Activated T-cell treated with anti-CD3 and anti-CD28 coated beads, Interleukin-2, amount 50 U/mL, for 72 hours (primary cell): ENCODE measurements at places on chromosomes 11 and 22.

GRCh38 chr22:37931893-37932389, 21.5 kb downstream of the C22orf23 start:
- DNase-seq: no peak

DNA sequence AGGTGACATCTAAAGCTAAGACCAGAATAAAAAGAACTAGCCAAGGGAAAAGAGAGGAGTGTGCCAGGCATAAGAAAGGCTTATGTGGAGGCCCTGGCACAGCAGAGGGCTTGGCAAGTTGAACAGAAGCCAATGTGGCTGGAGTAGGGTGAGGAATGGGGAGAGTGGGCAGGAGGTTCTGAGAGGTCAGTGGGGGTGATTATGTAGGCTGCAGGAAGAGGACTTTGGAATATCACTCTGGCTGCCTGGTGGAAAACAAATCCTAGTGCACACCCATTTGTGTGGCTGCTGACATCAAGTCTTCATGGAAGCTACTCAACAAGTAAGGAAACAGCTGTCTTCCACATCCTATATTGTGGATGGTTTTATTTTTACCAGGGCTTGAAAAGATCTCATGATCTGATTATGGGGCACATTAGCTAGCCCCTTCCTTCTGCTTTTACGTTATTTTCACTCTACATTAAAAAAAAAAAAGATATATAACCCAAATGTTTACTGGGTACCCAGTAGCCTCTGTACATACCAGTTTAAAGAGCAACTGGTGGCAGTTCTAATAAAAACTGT, 3.4 kb downstream of the MRPL16 start:
- no peak for DNase-seq

DNA sequence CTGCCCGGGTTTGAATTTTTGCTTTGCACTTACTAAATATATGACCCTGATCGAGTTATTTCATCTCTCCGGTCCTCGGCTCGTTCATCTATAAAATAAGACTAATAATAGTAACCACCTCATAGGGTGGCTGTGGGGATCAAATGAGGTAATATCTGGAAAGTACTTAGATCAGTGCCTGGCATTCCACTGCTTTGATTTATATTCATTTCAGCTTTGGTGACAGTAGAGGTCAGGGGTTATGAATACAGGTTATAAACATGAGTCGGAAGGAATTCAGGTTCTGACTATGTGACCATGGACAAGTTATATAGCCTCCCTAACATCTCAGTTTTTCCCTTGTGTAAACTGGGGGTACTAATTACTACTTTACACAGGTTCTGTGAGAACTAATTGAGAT, 2.9 kb upstream of the TEAD1 start:
- DNase-seq: no peak

DNA sequence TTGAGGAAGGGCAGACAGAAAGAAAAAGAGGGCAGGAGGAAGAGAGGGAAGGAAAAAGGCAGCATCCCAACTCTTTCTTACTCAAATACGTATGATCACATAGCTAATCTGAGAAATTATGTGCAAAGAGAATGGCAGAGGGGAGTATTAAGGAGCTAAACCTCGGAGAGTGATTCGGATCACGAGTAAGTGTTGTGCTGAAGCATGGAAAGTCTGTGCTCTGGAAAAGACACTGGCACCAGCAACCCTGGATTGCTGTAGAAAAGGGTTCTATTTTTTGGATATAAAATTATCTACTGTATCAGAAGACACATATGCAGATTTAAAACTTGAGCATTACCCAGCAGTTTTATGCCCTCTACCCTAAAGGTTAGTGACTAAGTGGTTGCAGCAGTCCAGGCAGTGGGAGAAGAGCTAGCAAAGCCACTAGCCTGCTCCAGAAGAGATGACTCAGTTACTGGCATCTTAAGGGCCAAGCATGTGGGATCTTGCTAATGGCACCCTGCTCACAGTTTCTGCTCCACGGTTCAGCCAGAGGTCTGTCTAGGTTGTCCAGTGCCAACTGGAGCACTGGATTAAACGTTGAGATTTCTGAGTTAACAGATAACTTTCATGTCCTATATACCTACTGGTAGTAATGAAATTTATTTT, 151.7 kb downstream of the SWAP70 start:
- no peak for DNase-seq

DNA sequence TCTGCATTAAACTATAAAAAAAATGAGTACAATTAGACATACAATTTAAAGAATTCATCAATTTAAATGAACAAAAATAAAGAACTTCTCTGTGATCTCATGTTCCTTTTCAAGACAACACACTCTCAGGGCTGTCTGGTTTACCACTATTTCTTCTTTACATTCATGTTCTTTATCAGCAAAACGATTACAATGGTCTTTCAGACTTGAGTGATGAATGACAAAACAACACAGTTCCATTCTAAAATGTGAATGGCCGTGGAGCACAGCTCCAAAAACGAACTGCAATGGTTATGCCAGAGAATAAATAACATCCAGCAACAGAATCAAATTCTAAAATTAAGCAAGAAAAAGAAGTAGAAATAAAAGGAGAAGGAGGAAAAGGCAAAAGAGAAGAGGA, 113.1 kb downstream of the CADM1 start:
- no peak for DNase-seq

DNA sequence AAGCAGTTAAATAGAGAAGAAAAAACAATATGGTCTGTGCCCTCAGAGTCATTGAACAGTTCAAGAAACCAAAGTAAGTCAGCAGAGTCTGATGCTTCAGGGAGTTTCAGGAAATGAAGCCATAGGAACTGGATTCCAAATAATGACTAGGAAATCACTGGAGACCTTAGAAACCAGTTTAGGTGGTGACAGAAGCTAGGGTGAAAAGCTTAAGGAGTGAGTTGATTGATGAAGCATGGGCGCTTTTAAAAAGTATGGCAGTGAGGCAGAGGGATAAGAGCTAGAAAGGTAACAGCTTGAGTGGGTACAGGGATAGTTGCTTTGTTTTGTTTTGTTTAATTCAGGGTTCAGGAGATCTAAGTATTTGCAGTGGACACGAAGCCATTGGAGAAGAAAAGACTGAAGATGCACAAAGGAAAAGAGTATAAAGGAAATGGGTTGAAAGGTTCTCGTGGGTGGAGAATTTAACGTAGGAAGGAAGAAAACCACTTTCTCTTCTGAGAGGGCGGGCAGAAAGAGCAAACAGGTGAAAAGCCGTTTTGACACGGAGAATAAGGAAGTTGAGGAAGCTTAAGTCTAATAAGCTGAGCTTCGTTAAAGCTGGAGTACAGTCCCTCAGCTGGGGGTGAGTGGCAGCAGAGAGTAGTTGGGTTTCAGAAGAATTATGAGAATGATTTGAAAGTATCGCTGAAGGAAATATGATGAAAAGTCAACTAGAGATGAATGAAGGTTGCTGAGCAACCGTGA, 14.8 kb downstream of the SGSM3 start:
- DNase-seq: peak; percentile 30

GRCh38 chr11:35147235-35147634, 8.3 kb downstream of the CD44 start:
- DNase-seq: no peak

- no peak for DNase-seq
These were observed 167.1 kb downstream of the SNX19 start for GRCh38 chr11:130749216-130749615.

- DNase-seq: no peak
These were observed 9.2 kb downstream of the PARVB start for GRCh38 chr22:44033287-44033686.

DNA sequence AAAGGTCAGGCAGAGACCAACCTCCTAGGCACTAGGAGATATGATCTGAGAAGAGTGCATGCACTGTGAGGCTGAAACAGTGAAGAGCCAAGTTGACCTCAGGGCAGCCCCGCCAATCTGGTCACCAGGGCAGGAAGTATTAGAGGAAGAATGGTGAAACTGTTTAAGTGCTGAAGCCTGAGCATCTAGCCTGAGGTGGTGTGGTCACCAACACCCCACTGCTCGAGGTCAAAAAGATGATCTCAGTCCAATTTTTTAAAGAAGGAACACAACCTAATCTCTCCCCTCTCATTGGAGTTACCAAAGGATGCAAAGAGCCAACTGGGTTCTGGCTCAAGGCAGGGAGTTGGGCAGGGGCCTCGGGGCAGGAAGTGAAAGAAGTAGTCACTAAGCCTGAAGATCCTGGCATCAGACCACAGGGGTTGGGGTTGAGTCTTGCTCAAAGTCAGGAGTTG, 4.0 kb downstream of the APBB1 start:
- DNase-seq: peak; percentile 51

DNA sequence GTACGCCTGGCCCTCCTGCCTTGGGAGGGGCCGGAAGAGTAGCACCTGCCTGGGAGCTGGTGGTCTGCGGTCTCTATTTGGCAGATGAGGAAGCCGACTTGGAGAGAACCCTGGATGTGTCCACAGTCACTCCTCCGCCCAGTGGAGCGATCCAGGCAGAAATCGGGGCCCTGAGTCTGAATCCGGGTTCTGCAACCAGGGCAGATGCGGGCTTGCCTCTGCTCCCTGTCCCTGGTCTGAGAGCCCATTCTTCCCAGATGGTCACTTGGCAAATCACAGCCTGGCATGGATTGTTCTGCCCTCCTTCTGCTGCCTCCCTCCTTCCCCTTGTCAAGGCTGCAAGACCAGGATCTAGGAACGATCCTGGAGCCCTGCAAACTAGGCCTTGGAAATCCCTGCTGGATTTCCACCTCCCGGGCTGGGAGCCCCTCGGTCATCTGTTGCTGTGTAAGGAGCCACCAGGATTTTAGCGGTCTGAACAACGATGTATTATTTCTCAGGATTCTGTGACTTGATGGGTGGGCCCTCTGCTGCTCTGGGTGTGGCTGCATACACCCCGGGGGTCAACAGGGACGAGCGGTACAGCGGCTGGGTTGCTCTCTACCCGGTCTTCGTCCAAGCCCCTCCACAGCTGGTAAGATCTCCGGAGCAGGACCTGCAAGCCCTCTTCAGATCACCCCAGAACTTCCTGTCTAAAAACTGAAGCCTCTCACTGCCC, 2.0 kb upstream of the ASCL2 start:
- DNase-seq: no peak

GRCh38 chr11:122423273-122423672, 232.2 kb upstream of the UBASH3B start:
- no peak for DNase-seq

DNA sequence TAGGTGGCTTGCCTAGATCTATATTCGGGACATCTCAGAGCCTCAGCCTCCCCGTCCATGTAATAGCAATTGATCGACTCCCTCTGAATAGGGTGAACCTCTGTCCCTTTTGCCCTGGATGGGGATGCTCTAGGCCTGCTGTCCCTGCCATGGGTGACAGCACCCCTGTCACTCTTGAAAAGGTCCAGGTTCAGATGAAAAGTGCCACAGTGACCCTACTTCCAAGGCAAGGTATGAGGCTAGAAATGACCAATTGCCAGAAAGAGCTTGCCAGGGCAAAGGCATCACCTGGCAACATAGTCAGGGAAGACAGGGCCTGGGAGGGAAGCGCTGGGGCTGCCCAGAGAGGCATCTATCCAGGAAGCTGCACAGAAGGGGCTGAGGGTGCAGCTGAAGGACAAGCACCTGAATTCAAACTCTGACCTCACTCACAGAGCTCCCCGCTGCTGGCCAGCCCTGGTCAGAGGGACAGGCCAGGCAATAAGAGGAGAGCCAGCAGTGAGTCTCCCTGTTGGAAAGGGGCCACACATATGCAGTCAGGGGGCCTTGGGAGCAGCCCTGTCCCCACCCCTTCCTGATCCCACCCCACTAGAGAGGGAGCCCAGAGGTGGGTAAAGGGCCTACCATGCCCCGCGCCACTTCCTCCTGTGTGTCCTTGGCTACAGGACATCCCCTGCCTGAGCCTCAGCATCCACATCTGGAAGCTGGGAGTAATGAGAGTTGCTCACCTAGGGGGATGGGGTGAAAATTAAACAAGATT, 9.0 kb upstream of the APOBEC3A start:
- no peak for DNase-seq

DNA sequence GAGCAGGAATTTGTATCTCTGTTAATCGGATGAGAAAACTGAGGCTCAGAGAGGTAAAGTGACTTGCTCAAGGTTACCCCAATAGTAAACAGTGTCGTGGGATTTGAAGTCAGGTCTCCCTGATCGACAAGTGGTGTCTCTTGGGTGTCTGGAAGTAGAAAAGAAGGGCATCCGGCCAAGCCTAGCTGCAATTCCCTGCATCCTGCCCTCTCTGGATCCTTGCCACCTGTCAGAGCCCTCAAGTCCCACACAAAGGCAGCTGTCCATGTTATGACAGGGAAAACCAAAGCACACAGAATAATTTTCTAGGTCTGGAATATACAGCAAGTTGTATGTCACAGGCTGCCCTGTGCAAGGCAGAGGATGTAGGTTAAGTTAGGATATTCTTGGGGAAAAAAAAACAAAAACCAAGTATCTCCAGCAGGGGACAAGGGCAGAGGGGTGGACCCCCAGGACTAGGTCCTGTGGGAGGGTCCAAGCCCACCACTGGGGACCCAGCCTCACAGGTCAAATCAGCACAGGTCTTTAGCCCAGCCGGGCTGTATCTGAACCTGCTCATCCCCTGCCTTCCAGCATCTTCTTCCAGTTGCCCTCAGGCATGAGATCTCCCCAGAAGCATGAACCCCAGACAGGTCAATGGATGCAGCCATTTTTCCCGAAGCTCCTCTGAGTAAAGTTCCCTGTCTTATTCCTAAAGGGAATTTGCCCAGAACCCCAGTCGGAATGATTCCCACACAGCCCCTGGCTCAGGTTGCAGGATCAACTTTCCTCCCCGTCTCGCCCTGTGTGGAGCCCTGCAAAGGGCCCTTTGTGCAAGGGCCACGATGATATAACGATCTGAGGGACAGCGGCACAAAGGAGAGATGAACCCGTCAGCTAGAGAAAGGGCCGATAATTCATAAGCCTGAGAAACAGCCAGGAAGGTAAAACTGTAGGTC, 15.0 kb downstream of the USH1C start:
- no peak for DNase-seq

DNA sequence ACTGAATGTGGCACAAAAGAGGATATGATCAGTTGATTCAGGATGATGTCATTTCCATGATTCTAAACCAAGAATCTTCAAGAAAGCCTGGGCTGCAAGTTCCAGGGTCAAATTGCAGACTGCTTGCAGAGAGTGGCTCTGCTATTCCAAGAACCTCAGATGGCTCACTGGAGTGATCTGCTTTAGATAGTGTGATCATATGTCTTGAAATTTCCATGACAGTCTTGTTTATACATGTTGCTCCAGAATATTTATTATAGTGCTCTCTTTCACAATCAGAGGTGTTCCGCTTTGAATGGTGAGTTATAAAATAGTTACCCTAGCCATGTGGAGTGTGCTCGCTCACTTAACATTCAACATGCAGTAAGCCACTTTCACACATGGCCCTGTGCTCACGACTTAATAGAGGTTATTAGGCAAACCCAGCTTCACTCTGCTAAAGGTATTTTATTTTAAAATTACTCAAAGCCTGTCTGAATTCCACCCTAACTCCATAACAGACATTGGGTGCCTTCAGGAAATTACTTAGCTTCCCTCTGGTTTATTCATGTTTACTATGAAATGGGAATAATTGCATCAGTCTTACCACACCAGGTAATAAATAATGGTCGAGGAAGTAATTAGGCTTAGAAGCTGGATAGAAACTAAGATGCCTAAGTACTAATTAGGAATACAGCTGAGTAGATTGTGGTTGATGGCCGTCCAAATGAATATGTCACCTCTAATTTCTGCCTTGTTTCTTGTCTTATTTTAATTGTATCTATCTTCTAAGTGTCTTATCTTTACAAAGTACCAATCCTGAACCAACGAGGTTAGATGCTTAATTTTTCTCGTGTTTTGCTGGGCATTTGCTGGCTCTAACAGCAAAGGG, 187.9 kb downstream of the ETS1 start:
- no peak for DNase-seq

GRCh38 chr11:18366286-18366685, 28.1 kb upstream of the LDHA start:
- DNase-seq: no peak

- DNase-seq: no peak
These were observed 11.2 kb upstream of the MS4A6E start for GRCh38 chr11:60315871-60316270.
